ENCODE measurements at places on chromosomes 7 and 10.
A peak's percentile ranks its signal among the peaks of the same experiment; 100 is the strongest.

GRCh38 chr10:89548673-89549072 lies 13.3 kb upstream of the SLC16A12 start:
- DNase-seq = no peak

GRCh38 chr7:151508991-151509390 lies 10.7 kb downstream of the RHEB start:
- no peak for DNase-seq

DNA sequence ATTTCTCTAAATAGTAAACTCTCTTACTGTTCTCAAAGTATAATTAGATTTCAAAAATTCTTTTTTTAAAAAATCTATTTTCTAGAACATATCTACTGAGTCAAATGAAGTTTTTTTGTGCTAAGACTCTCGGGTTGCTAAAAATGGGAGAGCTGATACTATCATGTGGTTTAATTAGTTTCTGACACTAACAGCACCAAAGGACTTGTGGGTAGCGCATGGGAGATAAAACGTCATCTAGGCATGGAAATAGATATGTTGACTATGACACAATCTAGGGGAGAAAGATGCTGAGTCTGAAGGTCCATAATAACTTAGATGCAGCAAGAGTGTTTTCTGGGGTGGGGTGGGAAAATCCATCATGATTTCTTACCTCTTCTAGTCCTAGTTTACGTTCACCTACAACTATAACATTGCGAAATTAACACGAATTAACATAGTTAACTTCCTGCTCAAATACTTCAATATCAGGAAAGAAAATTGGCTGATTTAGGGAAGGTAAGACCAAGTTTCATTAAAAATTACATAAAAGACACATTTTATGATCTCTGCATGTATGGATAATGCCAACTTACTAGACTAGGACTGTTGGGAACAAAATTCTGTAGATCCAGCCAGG lies 14.3 kb upstream of the ARMC3 start:
- DNase-seq = no peak

DNA sequence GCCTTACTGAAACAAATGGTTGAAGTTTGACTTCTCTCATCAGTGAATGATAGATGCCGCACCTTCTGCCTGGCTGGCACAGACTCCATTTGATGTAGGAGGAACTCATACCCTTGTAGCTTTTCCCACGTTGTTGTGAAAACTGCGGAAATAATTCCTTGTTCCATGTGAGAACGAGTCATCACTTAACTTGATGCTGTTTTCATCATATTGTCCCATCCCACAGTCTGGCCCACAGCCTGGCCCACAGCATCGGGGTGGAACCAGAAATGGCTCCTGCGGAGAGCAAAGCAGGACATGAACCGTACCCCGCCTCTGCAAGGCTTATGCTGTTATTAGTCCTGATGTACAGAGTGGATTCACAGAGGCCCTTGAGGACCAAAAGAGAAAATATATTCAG lies 587.0 kb downstream of the SDK1 start:
- peak; percentile 24 for DNase-seq
